ENCODE measurements at places on chromosomes 11 and 22.

DNA sequence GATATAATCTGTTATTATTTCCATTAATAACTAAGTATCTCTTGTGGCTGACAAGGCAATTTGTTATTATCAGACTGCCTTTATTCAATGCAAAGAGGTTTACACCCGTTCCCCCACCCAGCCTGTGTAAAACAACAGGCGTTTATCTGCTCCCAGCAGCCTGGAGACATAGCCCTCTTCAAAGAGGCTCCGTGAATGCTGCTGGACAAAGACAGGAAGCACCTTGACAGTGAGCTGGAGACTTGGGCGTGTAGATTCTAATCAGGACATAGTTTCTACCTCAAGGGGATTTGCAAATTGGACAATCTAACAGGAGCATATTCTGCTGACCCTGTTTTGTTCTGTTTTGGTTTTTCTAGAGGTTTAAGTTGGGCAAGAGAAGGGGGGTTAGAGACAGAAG is 733.0 kb upstream of the KIRREL3 start:
- no peak for DNase-seq

DNA sequence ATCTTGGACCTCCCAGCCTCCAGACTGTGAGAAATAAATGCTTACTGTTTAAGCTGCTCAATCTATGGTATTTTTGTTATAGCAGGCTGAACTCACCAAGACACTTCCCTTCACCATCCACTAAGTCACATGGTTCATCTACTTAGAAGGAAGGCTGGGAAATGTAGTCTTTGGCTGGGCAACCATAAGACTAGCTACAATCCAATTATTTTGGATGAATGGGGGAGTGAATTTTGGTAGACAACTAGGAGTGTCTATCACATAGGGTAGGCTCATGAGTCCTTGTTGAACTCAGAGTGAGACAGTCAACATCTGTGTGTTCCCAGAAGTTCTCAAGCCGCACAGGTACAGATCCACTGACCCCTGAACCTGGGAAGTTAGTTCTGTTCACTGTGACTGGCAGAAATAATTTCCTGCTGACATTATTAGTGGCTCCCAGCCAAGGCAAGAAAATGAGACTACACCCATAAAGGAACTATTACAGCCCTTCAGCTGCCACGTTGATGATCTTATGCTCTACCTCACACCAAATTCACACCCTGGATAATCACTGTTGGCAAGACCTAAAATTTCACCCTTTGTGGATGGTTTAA is 3.1 kb upstream of the SLC35C1 start:
- no peak for DNase-seq

GRCh38 chr11:70498171-70498571 is 99.8 kb downstream of the CTTN start:
- no peak for DNase-seq

- DNase-seq, result peak; percentile 42
These were observed 153.2 kb upstream of the E2F8 start for GRCh38 chr11:19393941-19394340.

DNA sequence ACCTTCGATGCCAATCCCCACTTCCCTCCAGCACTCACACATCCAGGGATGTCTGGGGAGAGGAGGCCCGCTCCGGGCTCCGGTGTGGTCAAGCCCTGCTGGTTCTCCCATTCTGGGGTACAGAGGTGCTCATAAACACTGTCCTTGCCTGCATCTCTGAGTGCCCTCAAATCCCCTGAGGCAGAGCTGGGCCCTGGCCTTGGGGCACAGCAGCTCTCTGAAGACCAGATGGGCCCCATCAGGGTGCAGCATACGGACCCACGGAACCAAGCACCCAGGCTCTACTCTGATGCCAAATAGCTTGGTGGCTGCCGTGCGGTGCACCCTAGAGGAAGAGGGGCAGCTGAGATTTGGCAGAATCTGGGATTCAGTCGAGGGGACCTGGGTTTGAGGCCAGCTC is 35.7 kb upstream of the NNMT start:
- no peak for DNase-seq

DNA sequence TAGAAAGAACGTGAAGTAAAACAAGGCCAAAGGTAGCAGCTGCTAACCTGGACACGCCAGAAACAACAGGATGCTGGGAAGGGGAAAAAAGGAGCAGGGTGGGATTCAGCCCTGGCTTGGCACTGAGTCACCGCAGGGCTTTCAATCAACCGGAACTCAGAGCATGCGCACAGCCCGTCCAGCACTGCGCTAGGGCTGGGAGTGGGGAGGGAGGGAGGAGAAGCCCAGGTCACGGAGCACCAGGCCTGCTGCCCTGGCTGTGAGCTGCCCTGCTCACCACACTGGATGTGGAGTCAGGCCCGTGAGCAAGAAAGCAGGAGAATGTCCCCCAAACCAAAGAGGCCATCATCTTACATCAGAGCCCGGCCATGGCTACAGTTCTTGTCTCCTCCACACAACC is 51.5 kb downstream of the APOL1 start:
- no peak for DNase-seq

GRCh38 chr22:19760058-19760950 is at the start of gene TBX1:
Gene TBX1 (plus strand): TSS chr22:19760778. CDS start chr22:19760844, 66 bp downstream.
- no peak for DNase-seq

- DNase-seq, result no peak
These were observed 269.9 kb downstream of the TBC1D22A start for GRCh38 chr22:47032091-47032943.

GRCh38 chr11:17413414-17414316 is 25.2 kb upstream of the KCNJ11 start:
- no peak for DNase-seq

DNA sequence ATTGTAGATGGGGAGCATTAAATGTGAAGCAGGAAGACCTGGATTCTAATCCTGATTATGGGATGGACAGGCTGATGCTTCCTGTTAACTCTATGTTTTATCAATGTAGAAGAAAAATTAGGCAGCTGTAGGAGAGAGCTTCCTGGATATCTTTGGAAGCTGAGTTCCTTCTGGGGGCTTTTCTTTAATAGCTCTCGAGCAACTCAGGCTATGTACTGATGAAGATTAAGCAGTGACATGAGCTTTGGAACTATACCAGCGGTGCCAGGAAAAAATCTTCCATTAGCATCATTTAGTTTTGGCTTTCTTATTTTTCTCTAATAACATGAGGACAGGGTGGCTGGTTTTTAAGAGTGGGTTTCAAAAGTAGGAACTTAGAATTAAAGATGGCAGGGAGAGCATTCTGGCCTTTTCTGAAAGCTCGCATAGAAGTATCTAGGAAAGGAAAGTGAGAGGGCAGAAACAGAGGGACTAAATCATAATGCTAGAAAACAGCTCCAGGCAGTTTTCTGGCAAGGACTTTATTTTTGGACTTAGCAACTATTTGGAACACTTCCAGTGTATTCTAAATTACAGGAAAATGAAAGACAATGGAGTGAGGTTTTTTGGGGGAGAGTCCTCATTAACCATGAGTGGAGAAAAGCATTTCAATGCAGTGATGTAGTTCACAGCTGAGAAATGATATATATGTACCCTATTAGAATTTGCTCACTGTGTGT is 69.2 kb upstream of the RRM1 start:
- peak; percentile 18 for DNase-seq

DNA sequence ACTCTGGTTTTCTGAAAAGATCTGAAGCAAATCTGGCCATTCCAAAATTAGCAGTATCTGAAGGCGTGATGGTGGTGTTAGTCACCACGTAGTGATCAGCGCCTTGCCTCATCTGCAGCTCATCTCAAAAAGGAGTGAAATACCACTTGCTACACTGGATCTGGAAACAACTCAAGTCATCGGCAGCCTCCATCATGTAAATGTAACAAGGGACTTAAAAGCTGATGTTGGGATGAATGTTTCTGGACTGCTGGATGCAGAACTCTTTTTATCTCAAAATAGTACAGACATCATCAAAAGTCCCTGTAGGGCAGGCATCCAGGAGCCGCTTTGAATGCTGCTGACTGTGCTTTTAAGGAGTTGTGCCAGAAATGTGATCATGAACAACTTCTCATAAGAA is 14.1 kb upstream of the APLP2 start:
- DNase-seq, result peak; percentile 43

Data from LHCN-M2 (cell line).